Activated naive CD8-positive, alpha-beta T cell treated with anti-CD3 and anti-CD28 coated beads, Interleukin-2, amount 50 U/mL, for 24 hours (primary cell): ENCODE measurements at places on chromosomes 7 and 10.

DNA sequence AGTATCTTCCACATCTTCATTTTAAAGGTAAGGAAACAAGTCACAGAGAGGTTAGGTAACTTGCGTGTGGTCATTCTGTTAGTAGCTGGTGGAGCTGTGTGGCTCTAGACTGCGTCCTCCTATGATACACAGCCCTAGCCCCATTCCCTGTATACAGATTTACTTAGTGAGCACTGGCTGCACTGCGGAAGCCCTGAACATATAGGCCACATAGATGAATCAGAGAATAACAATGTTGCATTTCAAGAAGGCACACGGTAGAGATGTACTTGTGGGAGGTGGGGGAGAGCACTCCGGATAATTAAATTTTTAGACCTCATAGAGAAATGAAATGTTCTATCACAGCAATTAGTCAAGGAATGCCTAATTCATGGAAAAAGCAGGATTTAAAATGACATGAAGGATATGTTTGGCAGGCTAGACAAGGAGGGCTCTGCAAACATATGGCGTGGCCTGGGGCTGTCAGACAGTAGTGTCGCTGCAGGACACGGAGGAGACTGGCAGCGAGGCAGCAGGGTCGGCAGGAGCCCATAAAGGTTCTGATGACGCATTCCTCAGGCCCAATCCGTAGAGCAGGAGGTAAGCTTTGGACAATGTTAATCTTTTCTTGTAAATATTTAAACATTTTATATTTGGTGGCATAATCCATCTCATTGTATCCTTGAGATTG lies 29.5 kb downstream of the RAB11FIP2 start:
- no peak for DNase-seq

GRCh38 chr7:158272091-158272490 lies 315.5 kb downstream of the PTPRN2 start:
- DNase-seq = no peak

DNA sequence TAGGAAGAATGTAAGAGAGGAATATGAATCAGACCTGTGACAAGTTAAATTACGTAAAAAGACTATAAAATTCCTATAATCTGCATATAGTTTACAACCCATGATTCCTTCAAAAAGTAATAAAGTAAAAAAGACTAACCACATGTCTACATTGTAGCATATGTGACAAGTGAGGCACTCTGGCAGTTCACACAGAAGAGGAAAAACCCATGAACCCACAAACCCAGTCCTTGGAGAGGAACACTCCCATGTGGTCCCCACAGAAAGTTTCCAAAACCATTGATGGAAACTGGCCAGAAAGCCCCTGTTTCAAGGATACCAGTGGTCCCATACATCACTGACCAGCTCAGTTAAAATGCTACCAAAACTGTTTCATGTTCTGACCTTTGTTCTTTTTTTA lies 15.7 kb downstream of the KDM7A start:
- peak; percentile 26 for DNase-seq

- peak; percentile 20 for DNase-seq
These were observed at the start of gene NPY for GRCh38 chr7:24283897-24284698. Gene NPY (plus strand): TSS chr7:24284190. CDS start chr7:24285241, 1,051 bp downstream.

DNA sequence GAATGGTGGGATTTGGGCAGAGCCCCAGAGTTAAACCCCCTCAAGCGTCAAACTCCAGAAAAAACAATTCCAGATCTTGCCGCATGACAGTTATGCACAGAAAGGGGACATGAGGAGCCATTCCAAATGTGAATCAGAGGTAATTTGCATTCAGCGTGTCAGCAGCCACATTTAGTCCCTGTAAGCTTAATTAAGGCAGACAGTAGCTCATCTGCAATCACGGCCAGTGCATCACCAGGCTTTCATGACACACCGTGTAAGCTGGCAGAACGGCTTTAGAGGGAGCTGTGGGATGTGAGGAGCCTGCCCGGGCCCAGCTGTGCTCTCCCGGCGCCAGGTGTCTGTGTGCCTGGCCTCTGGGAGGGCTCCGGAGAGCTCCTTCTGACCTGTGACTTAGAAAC lies 18.7 kb upstream of the PRKAG2 start:
- DNase-seq = no peak

- DNase-seq = no peak
These were observed 22.0 kb upstream of the BTRC start for GRCh38 chr10:101331956-101332355.

GRCh38 chr7:12951397-12951801 lies 264.0 kb downstream of the ARL4A start:
- DNase-seq = no peak

- no peak for DNase-seq
These were observed 108.9 kb upstream of the FAM3C start for GRCh38 chr7:121505021-121505420.

GRCh38 chr10:59096631-59097030 lies 79.8 kb upstream of the PHYHIPL start:
- no peak for DNase-seq

DNA sequence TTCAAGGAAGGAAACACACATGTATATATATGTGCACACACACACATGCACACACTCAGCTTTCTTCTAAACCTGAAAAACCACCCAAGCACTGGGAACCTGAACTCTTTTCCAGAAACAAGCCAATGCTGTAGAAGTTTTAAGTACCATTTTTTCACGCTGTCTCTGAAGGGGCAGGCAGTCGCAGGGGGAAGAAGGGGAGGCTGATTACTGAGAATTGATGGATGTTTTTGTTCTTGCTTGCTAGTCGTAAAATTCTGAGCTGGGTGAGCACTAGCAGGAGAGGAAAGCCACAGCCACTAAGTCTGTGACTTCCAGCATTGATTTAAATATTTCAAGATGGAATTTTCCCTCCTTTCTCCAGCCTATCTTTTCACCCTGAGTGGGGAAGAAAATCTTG lies 391.8 kb downstream of the CALN1 start:
- DNase-seq = no peak

DNA sequence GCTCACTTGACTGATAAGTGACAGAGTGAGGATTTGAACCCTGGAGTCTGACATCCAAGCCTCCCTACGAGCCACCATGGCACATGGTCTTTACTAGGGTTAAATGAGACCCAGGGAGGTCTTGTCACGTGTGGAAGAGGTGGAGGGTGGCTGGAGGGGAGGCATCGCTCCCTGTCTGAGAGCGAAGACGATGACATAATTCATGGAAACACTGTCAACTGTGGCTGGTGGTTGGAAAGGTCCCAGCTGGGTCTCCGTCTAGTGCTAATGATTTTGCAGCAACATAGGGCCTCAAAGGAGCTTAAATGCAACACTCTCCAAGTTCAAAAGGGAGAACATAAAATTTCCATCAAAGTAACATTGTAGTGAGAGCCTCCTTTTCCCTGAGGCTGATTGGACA lies 99.9 kb upstream of the BAIAP2L1 start:
- no peak for DNase-seq

DNA sequence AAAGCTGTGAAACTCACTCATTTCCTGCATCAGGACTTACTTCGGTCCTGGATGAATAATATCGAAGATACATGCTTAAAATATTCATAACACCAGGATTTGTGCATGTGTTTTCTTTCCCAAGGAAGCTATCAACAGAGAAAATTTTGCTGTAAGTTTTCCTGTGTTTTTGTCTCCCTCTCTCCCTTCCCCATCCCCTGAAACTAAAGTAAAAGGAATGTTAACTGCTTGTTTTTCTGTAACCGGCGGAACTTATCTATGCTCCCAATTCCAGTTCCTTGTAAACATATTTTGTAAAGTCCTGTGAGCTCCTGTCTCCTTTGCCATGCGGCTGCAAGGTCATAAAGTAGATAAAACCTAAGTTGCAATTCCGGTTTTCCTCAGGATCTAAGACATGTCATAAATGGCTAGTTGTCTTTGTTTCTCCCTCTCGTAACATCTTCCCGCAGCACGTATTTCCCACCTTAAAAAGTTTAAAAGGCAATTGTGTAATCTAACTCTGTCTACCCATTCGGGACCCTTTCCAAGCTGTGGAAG lies 79.0 kb upstream of the POM121L12 start:
- no peak for DNase-seq

DNA sequence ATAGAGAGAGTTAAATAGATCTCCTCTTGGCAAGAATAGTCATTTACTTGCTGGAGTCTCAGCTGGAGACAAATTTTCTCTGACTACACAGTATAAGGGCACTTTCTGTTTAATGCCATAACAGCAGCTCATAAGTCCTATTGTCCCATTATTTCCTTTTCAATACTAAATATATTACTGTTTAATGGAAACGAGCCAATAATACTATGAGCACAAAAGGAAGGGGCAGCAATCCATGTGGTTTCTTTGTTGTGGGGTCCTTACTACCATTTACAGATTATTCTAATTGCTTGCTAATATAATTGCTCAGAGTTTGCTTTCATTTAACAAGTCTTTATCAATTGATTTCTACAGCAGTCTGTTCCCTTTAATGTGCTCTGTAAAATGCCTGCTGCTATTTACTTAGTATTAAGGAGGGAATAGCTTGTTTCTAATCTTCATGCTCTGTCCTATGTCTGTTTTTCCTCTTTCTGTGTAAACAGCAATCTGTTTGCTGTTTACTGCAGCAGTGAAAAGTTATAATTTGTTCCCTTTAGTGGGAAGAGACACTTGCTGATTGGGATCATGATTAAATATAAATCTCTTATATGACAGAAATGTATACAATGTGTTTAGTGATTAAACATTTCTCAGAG lies 296.2 kb upstream of the SMIM30 start:
- DNase-seq = no peak

DNA sequence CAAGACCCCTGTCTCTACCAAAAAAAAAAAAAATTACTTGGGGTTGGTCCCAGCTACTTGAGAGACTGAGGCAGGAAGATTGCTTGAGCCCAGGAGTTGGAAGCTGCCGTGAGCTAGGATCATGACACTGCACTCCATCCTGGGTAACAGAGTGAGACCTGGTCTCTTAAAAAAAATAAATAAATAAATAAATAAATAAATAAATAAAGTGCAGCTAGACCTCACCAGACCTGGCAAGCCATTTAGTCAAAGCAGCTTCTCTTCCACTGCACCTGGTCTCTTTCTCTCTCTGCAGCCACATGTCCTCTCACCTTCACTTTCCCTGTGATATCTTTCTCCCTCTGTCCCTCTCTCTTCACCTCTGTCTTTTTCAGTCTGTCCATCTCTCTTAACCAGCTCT lies 75.2 kb upstream of the CHCHD3 start:
- DNase-seq = no peak

GRCh38 chr10:26468700-26469099 lies 30.6 kb downstream of the APBB1IP start:
- no peak for DNase-seq

- no peak for DNase-seq
These were observed 53.5 kb upstream of the PPP1R17 start for GRCh38 chr7:31633467-31633866.

GRCh38 chr7:32142649-32143048 lies 72.4 kb upstream of the PDE1C start:
- no peak for DNase-seq

- no peak for DNase-seq
These were observed 205.8 kb downstream of the HECW1 start for GRCh38 chr7:43318188-43318770.

DNA sequence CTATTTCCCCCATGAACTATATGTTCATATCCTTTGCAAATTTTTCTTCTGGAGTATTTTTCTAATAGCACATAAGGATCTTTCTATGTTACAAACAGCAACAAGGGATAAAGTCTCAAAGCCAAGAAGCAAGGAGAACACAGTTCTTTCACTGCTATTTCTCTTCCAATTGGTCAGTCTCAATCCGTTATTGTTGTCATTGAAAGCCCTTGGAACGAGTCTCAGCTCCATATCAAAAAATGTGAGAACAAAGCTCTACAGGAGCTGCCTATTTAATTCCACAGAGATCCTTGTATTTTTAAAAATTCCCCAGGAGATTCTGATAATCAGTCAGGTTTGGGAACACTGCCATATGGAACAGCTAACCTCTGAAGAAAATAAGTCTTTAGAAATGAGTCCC lies 15.7 kb downstream of the SLC35B4 start:
- no peak for DNase-seq

- no peak for DNase-seq
These were observed 44.4 kb downstream of the ZC3HC1 start for GRCh38 chr7:130006771-130007170.

- no peak for DNase-seq
These were observed 29.9 kb downstream of the POLL start for GRCh38 chr10:101558204-101558603.

- no peak for DNase-seq
These were observed 5.1 kb downstream of the KEL start for GRCh38 chr7:142956951-142957623.

DNA sequence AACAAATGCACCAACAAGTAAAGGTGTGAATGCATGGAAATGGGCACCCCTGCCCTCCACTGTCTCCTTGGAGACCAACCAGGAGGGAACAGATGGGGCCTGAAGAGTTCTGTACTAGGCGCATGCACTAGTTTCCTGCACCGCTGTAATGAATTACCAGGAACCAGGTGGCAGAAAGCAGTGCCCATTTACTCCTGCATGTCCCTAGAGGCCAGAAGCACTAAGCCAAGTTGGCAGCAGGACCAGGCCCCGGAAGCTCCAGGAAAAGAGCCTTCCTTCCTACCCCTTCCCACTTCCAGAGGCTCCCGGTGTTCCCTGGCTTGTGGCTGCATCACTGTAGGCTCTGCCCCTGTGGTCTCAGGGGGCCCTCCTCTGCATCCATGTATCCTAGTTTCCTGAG lies 237.5 kb upstream of the PPP2R2D start:
- no peak for DNase-seq

DNA sequence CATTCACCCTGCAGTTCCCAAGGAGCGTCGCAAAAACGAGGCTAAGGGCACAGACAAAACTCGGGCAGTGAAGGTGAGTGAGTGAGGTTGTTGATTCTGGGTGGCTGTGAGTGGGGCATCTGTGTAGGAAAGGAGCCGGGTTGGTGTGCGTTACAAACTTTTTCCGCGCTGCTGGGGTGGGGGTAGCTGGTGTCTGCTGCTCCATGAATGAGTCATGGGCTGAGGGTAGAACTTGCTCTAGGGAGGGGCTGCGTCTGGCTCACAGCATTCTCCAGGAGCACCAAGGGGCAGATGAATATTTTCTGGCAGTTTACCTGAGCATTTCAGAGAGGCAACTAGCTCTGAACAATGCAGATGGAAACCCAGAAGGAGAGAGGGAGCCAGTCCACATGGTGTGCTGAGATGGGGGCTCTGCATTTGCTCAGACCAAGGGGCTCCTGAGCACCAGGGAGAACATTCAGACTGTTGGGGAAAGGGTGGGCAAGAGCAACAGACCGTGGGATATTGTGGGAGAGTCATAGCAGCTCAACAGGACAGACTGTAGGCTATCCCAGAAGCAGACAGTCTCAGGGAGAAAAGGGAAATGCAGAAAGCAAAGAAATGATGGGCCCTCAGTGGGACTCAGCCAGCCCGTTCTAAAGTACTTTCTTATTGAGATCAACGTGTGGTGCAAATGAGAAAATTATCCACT lies 18.8 kb downstream of the NOBOX start:
- DNase-seq = peak; percentile 57

DNA sequence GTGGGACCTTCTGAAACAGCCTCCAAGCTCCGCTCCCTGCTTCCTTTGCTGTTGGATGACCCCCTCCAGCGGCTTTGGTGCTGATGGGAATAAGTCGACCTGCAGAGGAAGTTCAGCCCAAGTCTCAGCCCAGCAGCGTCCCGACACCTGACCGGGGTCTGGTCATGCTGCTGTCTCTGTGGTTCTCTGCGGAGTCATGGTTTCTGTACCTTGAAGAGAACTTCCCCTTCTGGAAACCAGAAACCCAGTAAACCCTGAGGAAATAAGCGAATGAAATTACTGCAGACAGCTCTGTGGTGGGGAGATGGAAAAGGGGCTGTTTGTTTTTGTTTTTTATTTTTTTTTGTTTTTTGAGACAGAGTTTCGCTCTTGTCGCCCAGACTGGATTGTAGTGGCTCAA lies 18.3 kb upstream of the ZNF12 start:
- peak; percentile 9 for DNase-seq

GRCh38 chr7:120733143-120733542 lies 124.8 kb downstream of the TSPAN12 start:
- no peak for DNase-seq

GRCh38 chr10:34097682-34098081 lies 717.4 kb downstream of the PARD3 start:
- no peak for DNase-seq
